ENCODE measurements at places on chromosomes 1 and 21.

- no peak for DNase-seq
These were observed 859.6 kb downstream of the LTN1 start for GRCh38 chr21:28133116-28133515.

DNA sequence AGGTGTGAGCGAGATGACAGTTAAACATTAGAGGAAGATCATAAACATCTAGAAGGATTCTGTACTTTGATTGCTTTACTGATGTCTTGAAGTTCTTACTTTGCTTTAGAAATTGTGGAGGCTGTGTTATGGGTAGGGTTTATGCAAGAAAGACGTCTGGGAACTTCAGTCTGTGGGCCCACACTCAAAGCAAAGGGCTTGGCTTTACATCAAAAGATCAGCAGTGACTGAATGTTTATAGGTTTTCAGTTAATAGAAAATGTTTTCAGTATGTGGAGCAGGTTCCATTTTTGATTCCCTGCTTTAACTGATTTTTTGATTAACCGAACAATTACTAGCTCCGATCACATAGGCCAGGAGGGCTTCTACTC is 31.9 kb downstream of the PEX14 start:
- no peak for DNase-seq

DNA sequence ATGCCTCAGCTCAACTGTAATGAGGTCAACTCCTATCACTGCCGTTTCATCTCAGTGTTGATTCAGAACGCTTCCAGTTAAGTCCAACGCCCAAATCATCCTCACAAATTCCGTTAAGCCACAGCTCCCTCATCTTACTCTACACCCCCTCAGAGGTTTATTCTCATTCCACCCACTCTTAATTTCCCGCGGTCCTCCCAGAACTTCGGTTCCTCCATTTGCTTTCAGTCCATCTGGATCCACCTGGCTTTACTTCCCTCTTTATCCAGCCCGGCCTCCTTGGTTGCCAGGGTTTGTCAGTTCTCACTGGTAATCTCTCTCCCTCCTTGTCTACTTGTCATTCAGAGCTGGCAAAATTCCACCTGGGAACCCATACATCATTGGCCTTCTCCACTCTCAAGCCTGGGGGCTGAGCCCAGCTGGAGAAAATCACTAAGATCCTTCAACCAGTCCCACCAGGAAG is 51.3 kb upstream of the RUNX1 start:
- no peak for DNase-seq

- no peak for DNase-seq
These were observed 31.8 kb upstream of the FBXO28 start for GRCh38 chr1:224082146-224082545.

DNA sequence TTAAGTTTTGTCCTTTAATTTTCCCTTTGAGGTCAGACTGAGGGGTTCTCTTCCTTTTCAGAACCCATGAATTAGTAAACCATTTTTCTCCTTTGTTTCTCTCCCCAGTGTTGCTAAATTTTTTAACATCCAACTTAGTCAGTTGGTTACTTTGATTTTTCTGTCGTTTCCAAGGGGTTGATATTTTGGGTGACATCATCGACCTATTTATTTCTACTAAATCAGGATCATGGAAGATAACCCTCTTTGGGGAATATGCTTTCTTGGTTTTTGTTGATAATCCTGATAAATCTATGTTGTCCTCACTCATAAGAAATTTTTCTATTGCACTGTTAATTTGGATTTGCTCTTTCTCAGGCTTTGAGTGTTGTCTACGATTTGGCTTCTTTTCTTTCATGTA is 40.9 kb downstream of the LRRC53 start:
- no peak for DNase-seq

DNA sequence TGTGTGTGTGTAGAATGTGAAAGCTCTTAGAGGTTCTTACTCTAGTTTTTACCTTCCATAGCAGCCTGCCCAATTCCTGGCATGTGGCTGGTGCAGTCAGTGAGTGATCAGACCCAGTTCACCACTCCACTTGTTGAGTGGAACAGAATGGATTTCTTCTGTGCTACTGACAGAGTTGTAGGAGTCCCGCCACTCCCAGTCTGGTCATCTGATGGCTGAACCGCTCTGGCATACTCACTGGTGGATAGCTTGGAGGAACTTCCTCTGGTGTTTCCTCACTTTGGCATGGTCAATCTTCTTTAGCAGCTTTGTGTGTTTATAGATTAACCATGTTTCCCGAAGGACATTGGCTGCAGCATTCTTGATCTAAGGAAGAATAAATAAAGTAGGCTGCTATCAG is 106.7 kb upstream of the ADAR start:
- DNase-seq, result peak; percentile 82

DNA sequence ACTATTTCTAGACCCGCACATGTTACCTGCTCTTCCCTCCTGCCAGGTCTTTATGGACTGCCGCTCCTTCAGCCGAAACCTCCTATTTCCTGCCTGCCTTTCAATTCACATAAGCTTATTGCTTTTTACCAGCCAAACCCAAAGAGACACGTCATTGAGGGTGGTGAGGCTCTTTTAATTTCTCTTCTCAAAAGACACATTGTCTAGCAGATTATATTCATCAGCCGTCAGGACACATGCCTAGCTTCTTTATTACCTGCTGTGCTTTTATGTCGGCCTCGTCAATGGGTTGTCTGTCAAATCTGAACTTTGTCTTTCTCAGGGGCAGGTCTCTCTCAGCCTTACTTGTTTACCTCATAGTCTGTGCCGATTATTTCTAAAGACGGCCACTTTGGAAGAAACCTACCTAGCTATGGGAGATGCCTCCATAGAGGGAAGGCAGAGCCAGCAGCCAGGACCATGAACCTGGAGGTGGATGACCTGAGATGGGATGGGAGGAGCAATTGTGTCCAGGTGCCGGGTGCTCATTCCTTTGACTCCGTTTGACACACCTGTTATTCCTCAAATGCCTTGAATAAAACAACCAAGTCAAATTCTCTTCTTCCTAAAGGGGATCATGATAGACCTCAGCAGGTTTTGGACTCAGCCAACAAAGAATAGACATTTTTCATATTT is 42.0 kb downstream of the ZBTB18 start:
- DNase-seq, result no peak

DNA sequence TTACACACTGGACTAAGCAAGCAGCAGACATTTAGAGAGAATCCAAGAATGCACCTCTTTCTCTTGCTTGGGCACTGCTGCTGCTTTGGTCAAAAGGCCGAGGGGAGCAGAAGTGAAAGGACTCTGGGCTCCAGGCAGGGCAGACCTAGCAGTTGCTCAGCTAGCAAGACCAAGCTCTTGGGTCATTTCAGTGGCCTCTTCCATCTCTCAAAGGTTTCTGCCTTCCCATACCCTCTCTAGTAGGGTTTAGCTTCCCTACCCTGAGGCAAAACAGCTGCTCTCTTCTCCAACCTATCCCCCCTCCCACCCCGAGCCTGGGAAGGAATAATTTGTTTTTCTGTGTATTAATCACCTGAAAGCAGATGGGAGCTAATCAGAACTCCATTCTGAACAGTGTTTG is 25.8 kb downstream of the TFAP2E start:
- DNase-seq, result no peak
